ENCODE measurements at places on chromosomes 7 and 10.

DNA sequence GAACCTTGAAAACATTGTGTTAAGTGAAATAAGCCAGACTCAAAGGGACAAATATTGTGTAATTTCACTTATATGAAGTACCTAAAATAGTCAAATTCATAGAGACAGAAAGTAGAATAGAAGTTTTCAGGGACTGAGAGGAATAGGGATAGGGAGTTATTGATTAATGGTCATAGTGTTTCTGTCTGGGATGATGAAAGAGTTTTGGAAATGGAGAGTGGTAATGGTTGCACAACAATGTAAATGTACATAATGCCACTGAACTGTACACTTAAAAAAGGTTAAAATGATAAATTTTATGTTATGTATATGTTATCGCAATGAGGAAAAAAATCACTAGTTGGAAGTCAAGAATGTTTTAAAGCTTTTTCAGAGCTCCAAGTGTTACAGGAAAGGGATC lies 33.5 kb upstream of the IMMP2L start:
- no peak overlapping the region for H3K27ac ChIP-seq
- peaks cover 4% of the 10 kb centered on the region for H3K27me3 ChIP-seq
- DNase-seq = no peak
- H3K36me3 ChIP-seq = peaks cover 4% of the 10 kb centered on the region
- no peak overlapping the region for H3K4me3 ChIP-seq

DNA sequence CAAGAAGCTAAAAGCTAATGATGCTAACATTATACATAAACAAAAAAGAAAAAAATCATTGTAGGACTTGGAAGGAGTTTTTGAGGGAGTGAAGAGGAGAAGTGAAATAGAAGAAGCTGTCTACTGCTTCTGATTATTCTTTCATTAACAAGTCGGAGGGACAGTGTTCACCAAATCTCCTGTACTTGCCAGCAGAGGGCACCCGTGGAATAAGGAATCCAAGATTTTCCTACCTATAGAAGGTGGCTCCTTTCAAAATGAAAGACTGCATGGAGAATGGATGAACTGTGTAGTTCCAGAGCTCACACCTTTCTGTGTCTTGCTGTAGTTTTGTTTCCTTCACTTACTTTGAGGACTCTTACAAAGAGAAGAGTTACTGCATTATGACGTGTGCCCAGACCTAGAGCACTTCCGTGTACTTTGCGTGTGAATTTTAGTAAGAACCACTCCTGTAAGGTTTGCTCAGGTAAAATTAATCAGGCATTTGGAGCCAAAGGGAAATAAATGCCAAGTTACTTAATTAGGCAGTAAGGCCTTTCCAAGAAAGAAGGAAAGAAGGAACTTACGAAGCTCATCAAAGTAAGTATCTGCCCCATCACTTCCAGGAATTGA lies 145.1 kb downstream of the SEMA3D start:
- H3K4me3 ChIP-seq = no peak overlapping the region
- no peaks in the 10 kb centered on the region for H3K4me1 ChIP-seq
- H3K27me3 ChIP-seq = no peaks in the 10 kb centered on the region
- no peaks in the 10 kb centered on the region for H3K36me3 ChIP-seq

- H3K27ac ChIP-seq = no peak overlapping the region
- H3K36me3 ChIP-seq = no peaks in the 10 kb centered on the region
- no peaks in the 10 kb centered on the region for H3K4me1 ChIP-seq
- no peak for DNase-seq
- H3K27me3 ChIP-seq = no peaks in the 10 kb centered on the region
Observed at GRCh38 chr10:133198621-133199487, 31.2 kb upstream of the UTF1 start.

GRCh38 chr7:112723416-112723815 lies 66.8 kb downstream of the TMEM168 start:
- H3K4me1 ChIP-seq = no peaks in the 10 kb centered on the region
- no peaks in the 10 kb centered on the region for H3K36me3 ChIP-seq
- no peak overlapping the region for H3K27ac ChIP-seq
- no peaks in the 10 kb centered on the region for H3K27me3 ChIP-seq
- no peak for DNase-seq

DNA sequence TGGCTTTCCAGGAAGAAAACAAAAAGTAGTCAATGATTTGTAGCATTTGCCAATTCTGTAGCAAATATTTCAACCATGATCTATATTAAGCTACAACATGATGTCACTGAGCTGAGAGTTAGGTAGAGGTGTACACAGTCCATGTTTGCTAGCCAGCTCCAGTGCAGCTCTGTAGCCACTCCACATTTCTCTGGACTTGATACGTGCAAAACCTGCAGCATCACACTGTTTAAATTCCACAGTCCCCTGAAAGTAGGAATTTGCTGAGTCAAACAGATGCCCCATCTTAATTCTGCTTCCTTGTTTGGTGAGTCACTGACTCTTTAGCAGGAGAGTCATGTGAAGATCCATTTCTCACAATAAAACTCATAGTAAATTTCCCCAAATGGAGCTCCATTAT lies 89.8 kb upstream of the LRRTM3 start:
- H3K36me3 ChIP-seq = no peaks in the 10 kb centered on the region
- no peaks in the 10 kb centered on the region for H3K27me3 ChIP-seq
- no peak overlapping the region for H3K4me3 ChIP-seq
- no peak overlapping the region for H3K27ac ChIP-seq

DNA sequence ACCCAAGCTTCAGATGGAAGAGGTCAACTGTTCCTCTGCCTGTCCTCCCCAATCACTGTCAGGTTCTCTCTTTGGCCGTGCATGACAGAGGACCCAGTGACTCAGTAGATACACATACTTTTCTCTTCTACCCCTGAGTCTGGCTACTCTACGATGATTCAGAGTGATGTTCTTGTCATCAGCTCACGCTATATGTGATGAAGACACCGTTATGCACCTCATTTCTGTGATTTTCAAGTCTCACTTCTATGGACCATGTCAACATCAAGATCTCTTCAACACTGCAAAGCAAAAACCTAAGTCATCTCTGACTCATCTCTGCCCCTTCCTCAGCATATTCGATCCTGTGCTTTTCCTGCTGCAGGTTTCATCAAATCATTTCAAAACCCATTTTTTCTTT lies 76.6 kb upstream of the DGKI start:
- no peak overlapping the region for H3K4me3 ChIP-seq
- no peaks in the 10 kb centered on the region for H3K4me1 ChIP-seq
- no peak overlapping the region for H3K27ac ChIP-seq

- no peaks in the 10 kb centered on the region for H3K27me3 ChIP-seq
- no peak for DNase-seq
- H3K36me3 ChIP-seq = no peaks in the 10 kb centered on the region
Observed at GRCh38 chr7:43021431-43021830, 89.3 kb downstream of the MRPL32 start.

DNA sequence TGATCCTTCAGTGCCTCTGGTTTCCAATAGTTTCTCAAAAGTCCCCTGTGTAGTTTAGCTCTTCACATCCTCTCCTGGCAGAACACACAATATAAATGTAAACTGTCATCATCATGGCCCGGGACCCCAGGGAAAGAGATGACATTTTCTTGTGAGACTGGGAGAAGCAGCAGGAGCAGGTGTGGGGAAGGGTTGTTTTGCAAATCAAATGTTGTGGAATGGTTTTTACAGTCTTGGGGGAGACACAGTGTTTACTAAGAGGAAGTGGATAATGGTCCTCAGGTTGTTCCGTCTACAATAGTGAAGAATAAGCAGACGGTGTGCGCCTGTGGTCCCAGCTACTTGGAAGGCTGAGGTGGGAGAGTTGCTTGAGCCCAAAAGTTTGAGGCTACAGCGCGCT lies 159.1 kb downstream of the SEC23IP start:
- no peak overlapping the region for H3K27ac ChIP-seq
- DNase-seq = no peak
- H3K4me1 ChIP-seq = peaks cover 4% of the 10 kb centered on the region
- no peaks in the 10 kb centered on the region for H3K36me3 ChIP-seq
- no peaks in the 10 kb centered on the region for H3K27me3 ChIP-seq
- no peak overlapping the region for H3K4me3 ChIP-seq

GRCh38 chr10:114239117-114239993 lies at the start of gene VWA2:
TSS of gene VWA2 (plus strand) at chr10:114239254. CDS start at chr10:114248714, 9,460 bp downstream.
- no peaks in the 10 kb centered on the region for H3K27me3 ChIP-seq
- H3K4me3 ChIP-seq = peak within 1 kb of the TSS; percentile 34
- no peak for DNase-seq
- no peak within 1 kb of the TSS for H3K27ac ChIP-seq
- H3K36me3 ChIP-seq = no peaks in the 10 kb centered on the region

DNA sequence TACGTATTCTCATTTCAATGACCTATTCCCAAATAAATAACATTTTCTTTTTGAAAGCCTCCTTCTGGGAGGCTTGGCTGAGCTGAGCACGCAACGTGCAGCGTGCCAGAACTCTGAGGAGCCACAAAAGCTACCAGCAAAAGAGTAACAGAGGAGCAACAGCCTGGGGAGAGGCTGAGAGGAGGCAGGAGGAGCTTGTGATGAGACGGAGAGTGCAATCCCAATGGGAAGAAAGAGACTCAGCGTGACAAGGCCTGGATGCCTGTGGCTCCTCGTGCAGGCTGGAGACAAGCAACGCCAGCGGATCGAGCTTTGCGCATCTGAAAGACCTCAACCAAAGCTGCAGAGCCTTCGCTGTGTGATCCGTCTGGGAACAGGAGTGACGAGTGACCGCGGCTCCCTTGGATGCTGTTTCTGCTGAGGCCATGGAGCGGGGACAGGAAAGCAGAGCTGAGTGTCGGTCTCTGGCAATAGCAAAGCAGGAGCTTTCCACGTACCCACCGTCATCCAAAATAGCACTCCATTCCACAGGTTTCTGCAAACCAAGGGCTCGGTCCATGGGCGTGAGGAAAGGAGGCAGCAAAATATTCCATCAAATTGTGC lies 171.7 kb upstream of the PFKP start:
- no peaks in the 10 kb centered on the region for H3K4me1 ChIP-seq
- no peak for DNase-seq
- no peak overlapping the region for H3K4me3 ChIP-seq
- H3K27me3 ChIP-seq = no peaks in the 10 kb centered on the region
- no peaks in the 10 kb centered on the region for H3K36me3 ChIP-seq
- H3K27ac ChIP-seq = no peak overlapping the region

DNA sequence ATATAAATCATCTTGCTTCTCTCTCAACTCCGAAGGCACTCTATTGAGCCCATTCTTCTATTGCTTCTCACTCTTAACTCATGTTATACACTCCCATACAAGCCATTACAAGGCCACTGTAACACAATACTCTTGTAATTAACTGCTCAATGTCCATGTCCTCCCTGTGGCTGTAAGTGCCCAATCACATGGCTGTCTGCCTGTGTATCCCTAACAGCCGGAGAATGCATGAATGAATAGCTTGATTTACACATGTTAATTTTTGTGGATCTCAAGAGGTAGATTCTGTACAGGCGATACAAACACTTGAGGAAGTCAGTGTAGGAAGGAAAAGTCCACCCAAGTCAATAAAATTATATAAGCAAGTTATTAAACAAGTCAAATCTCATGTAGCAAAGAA lies 215.6 kb downstream of the DOCK4 start:
- H3K27me3 ChIP-seq = no peaks in the 10 kb centered on the region
- DNase-seq = no peak
- no peak overlapping the region for H3K4me3 ChIP-seq

DNA sequence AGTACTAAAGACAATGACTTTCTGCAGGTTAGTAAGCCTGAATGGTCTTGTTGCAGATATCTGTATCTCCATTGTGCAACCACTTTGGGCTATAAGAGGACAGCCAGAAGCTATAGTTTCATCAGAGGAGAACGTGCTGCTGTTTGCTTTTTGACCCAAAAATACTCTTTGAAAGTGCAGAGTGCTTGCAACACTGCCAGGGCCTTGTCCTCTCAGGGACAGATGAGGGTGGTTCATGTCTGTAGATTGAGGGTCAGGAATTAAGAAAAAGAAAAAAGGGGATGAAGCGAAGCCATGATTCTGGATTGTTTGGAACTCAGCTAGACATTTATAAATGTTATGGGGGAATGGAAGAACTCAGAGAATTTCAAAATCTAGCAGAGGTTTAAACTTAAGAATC lies 212.5 kb downstream of the SEC23IP start:
- DNase-seq = no peak
- no peaks in the 10 kb centered on the region for H3K4me1 ChIP-seq
- no peaks in the 10 kb centered on the region for H3K36me3 ChIP-seq
- H3K27me3 ChIP-seq = peaks cover 9% of the 10 kb centered on the region

- H3K4me1 ChIP-seq = no peaks in the 10 kb centered on the region
- no peak overlapping the region for H3K27ac ChIP-seq
- DNase-seq = no peak
- no peak overlapping the region for H3K4me3 ChIP-seq
- no peaks in the 10 kb centered on the region for H3K36me3 ChIP-seq
Observed at GRCh38 chr7:11447106-11447505, 384.9 kb downstream of the THSD7A start.

DNA sequence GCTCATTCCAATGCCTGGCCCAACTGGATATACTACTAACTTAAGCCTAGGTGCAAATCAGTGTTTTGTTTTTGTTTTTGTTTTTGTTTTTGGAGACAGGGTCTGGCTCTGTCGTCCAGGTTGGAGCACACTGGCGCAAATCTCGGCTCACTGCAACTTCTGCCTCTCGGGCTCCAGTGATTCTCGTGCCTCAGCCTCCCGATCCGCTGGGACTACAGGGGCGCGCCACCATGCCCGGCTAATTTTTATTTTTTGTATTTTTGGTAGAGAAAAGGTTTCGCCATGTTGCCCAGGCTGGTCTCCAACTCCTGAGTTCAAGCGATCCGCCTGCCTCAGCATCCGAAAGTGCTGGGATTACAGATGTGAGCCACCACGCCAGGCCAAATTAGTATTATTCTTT lies 1.6 kb downstream of the PPP3CB start:
- peak overlapping the region; percentile 81 for H3K4me3 ChIP-seq
- peaks cover 4% of the 10 kb centered on the region for H3K36me3 ChIP-seq
- no peaks in the 10 kb centered on the region for H3K27me3 ChIP-seq
- H3K4me1 ChIP-seq = peaks cover 21% of the 10 kb centered on the region

DNA sequence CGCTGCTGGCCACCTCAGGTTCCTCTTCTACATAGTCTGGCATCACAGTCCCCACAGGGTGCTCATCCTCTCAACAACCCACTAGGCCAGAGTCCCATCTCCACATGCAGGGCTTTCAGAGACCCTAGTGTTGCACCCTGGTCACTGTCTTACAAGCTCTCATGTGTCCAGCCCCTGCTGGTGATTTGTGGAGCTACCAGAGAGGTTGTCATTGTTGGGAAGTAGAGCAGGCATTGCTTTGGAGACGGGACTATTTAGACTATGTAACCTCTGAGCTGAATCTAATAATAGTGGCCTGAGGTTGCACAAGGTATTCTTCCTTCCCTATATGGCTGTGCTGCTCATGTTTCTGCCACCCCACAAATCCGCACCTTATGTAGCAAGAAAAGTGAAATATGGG lies 135.3 kb upstream of the VWC2 start:
- H3K27me3 ChIP-seq = no peaks in the 10 kb centered on the region
- no peaks in the 10 kb centered on the region for H3K36me3 ChIP-seq
- H3K4me3 ChIP-seq = no peak overlapping the region

- no peaks in the 10 kb centered on the region for H3K36me3 ChIP-seq
- no peak overlapping the region for H3K27ac ChIP-seq
- H3K4me3 ChIP-seq = no peak overlapping the region
- no peak for DNase-seq
- no peaks in the 10 kb centered on the region for H3K4me1 ChIP-seq
Observed at GRCh38 chr10:62308101-62308500, 39.5 kb upstream of the RTKN2 start.

Data from RWPE2 (cell line).